Fibroblast of villous mesenchyme (primary cell): ENCODE measurements at places on chromosomes 3 and 15. TPM values are rescaled to one million over a fixed set of nuclear protein-coding genes. Genes with fewer than 3 reads are reported as not detected.

GRCh38 chr3:123424999-123425712 is 23.7 kb downstream of the ADCY5 start:
- DNase-seq: no peak

- peak; percentile 83 for DNase-seq
These were observed 175.6 kb upstream of the BCL6 start for GRCh38 chr3:187920913-187921312.

DNA sequence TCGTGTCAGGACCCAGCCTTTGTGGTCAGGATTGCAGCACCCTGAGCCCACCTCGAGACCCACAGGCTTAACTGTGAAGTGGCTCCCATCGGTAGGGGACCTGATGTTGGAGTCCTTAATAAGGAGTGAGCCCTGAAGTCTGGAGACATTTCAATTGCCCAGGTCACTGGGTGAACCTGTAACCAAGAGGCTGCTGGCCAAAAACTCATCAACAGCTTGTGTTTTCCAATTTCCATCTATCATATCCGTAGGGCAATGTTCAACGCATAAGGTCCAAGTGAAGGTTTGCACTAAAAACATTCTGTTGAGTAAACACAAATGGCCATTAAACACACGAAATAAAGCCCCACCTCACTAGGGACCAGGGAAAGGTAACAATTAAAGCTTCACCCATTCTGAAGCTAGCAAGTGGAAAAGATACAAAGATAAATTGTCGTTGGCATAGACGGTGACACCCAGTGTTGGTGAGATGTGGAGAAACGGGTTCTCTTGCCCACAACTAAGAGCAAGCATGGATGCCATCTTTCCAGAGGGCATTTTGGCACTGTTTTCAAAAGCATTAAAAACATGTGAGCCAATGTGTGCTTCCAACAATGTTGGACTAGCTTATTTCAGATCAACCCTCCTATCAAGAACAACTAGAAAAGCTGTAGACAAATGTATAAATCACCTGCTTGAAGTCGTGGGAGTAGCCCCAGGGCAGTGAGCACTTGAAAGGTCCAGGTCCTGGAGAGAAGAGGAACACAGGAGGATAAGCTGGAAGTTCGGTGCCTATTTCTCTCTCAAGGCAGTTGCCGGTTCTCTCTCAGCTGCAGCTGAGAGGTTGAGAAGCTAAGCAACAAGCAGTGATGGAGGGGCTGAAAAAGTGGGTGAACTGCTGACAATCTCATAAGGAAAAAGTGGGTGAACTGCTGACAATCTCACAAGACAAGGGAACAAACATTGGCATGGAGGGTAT is 56.3 kb upstream of the PCSK6 start:
- DNase-seq: no peak

GRCh38 chr15:34821831-34822230 is 26.5 kb upstream of the ACTC1 start:
- no peak for DNase-seq

- peak; percentile 60 for DNase-seq
These were observed 193.9 kb upstream of the TPM1 start for GRCh38 chr15:62848632-62849050.

The FEZF2 gene
- not detected in 2 replicates for total RNA-seq

DNA sequence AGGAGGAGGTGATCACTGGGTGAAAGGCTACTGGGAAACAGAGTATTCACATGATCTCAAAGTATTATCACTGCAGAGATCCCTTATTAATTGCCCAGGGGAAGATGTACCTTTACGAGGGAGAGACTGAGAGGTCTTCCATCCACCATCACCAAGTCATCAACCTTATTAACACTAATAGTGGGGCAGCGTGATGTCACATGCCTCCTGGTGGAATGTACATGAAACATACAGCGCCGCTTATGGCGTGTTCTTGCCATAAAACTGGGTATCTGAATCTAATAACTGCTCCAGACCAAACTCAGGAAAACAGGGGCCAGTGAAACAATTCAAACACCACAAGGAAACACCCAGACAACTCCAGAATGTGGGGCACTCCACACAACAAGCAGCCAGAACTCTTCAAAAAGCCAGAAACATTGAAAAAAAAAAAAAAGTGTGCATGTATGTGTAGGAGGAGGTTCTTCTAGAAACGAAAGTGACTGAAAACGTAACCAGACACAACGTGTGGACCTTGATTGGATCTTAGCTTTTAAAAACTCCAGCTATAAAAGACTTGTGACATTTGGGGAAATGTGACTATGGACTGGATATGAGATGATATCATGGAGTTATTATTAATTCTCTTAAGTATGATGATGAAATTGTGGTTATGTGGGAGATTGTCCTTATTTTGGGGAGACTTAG is 4.6 kb downstream of the STIMATE start:
- peak; percentile 65 for DNase-seq

The RBPMS2 gene
- total RNA-seq: under 0.01 TPM in 1 of 2 replicates, not detected in the other

The UBR1 gene
- total RNA-seq: 48.0 and 76.0 TPM in 2 replicates

The SCN11A gene
- total RNA-seq: under 0.01 TPM in 2 replicates

The XCR1 gene
- total RNA-seq: not detected in 2 replicates

DNA sequence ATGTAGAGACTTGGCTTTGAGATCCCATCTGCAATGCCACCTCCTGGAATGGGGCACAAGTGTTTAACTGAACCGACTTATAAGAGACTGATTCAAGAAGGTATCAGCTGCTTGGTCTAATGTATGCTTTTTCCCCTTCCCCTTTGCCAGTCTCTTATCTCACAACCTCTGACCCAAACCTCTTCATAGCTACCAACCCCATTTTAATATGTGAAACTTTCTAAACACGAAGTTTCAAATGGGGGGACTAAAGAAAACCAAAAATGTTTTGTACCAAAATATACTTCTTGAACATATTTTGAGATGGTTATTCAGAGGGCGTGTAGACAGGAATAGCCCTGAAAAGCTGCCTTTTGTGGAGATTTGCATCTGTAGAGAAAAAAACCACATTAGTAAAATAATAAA is 73.1 kb downstream of the OXSM start:
- no peak for DNase-seq

GRCh38 chr15:101795455-101795854 is 7.9 kb upstream of the OR4F6 start:
- DNase-seq: peak; percentile 55

GRCh38 chr3:184381261-184382224 is 1.7 kb downstream of the CHRD start:
- DNase-seq: no peak

- DNase-seq: no peak
These were observed 214.4 kb downstream of the LRTM1 start for GRCh38 chr3:54713455-54713854.

The SNTN gene
- not detected in 2 replicates for total RNA-seq

DNA sequence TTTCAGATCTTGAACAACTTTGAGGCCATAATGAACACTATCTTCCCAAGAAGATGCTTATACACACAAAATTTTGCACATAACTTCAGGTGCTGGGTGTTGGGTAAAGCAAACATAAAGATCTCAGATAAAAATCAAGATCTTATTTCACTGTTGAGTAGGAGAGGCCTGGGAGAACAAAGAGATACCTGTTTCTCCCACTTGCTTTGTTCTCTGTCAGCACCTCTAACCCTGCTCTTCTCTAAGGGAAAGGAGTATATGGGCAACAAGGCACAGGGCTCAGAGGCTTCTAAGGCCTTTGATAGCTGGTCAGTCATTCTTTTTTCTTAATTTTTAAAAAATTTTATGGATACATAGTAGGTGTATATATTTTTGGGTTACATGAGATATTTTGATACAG is 3.6 kb upstream of the GK5 start:
- DNase-seq: no peak

The BOC gene
- 10.6 and 14.2 TPM in 2 replicates for total RNA-seq
